Astrocyte (in vitro differentiated cells and primary cell): ENCODE measurements at places on chromosomes 11 and 22. TPM values are rescaled to one million over a fixed set of nuclear protein-coding genes. Genes with fewer than 3 reads are reported as not detected.

- no peak for DNase-seq
Observed at GRCh38 chr11:890794-891540, 19.6 kb downstream of the CHID1 start.

GRCh38 chr22:38208551-38208968 is 6.8 kb downstream of the MAFF start:
- no peak for DNase-seq

APOA1 gene
- total RNA-seq: 3.9 and 6.0 TPM in 2 replicates

MYO18B gene
- total RNA-seq: 0.07 TPM in 2 replicates

- DNase-seq: no peak
Observed at GRCh38 chr11:61303725-61304124, 8.6 kb upstream of the VWCE start.

DNA sequence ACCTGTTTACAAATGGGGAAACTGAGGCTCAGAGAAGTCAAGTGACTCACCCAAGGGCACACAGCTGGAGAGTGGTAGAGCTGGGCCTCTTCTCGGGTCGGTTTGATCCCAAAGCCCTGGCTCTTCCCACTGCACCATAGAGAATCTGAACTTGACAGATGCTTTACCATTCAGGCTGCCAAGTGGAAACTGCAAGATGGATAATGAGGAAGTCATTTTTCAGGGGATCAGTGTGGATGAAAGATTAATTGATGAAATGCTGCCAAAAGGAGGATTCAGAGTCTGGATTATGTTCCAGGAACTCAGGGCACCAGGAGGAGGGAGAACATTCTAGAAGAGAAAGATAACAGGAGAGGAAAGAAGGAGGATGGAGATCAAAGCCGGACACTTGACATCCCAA is 185.9 kb upstream of the ZBED5 start:
- DNase-seq: no peak

RGL4 gene
- total RNA-seq: not detected in 2 replicates

DNA sequence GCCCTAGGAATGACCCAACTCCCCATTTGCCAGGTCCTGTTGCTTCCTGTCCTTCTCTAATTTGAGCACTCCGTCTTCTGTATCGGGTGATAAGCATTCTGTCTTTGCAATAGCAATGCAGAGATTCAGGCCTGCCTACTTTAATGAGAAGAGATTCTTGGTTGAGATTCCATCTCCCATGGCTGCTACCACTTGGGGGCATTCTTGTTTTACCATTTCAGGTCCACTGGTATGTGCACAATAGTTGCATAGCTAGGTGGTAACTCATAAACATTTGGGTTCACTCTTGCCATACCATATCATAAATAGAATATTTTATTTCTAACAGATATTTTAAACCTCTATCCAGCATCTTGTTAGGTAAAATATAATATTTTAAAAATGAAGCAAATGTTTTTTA is 34.4 kb upstream of the CALCB start:
- DNase-seq: no peak

SLC16A8 gene
- not detected in 2 replicates for total RNA-seq

- DNase-seq: no peak
Observed at GRCh38 chr11:133053124-133053776, 479.1 kb downstream of the OPCML start.

- DNase-seq: no peak
Observed at GRCh38 chr11:12026331-12027211, 18.1 kb upstream of the DKK3 start.

CABP4 gene
- not detected in 2 replicates for total RNA-seq

SLC25A17 gene
- 24.6 and 24.8 TPM in 2 replicates for total RNA-seq
